ENCODE measurements at places on chromosomes 12 and 14. TPM values are rescaled to one million over a fixed set of nuclear protein-coding genes. Genes with fewer than 3 reads are reported as not detected.
A peak's percentile ranks its signal among the peaks of the same experiment; 100 is the strongest.

GRCh38 chr14:48744202-48744601 is 842.0 kb downstream of the RPS29 start:
- no peak for DNase-seq

DNA sequence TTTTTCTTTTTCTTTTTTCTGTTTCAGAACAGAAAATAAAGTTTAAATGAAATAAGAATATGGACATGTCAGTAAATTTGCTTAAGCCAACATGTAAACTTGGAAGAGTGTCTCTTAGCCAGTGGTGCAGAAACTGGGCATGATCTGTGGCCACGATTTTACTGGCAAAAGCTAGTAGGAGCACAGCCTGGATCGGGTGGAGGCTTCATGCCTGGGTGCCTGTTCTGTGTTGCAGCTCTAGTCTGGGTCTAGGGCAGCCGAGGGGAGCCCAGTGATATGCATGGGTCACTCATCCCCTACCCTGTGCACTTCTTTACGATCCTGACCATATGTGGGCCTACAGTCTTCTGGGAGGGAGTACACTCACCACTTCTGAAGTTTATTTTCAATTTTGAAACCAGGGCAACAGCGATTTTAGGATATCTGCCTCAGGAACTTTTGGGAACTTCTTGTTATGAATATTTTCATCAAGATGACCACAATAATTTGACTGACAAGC is 45.6 kb upstream of the SMCO2 start:
- DNase-seq: peak; percentile 77

- peak; percentile 92 for DNase-seq
Measured at GRCh38 chr12:3752096-3752709, 706 bp downstream of the CRACR2A start.

Gene MARK3
- 65.4 TPM for total RNA-seq

GRCh38 chr14:105924951-105925591 is 398.7 kb downstream of the TMEM121 start:
- DNase-seq: no peak

- no peak for DNase-seq
Measured at GRCh38 chr14:54920052-54920451, 17.4 kb upstream of the GCH1 start.

Gene TAS2R50
- total RNA-seq: 1.4 TPM

Gene OLR1
- total RNA-seq: 0.58 TPM

- DNase-seq: no peak
Measured at GRCh38 chr12:98244136-98244535, 271.3 kb upstream of the TMPO start.

- DNase-seq: peak; percentile 97
Measured at GRCh38 chr14:103500148-103500990, 22.3 kb downstream of the CKB start.

DNA sequence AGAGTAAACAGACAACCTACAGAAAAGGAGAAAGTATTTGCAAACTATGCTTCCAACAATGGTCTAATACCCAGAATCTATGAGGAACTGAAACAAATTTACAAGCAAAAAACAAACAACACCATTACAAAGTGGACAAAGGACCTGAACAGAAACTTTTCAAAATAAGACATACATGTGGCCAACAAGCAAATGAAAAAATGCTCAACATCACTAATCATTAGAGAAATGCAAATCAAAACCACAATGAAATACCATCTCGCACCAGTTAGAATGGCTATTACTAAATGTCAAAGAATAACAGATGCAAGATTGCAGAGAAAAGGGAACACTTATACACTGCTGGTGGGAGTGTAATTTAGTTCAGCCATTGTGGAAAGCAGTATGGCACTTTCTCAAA is 125.8 kb downstream of the C12orf42 start:
- no peak for DNase-seq

Gene HVCN1
- 8.9 TPM for total RNA-seq

GRCh38 chr14:56552615-56553014 is 27.0 kb upstream of the TMEM260 start:
- DNase-seq: no peak

- DNase-seq: no peak
Measured at GRCh38 chr12:19482551-19483109, 43.3 kb downstream of the AEBP2 start.

Gene FAM186B
- 0.17 TPM for total RNA-seq

DNA sequence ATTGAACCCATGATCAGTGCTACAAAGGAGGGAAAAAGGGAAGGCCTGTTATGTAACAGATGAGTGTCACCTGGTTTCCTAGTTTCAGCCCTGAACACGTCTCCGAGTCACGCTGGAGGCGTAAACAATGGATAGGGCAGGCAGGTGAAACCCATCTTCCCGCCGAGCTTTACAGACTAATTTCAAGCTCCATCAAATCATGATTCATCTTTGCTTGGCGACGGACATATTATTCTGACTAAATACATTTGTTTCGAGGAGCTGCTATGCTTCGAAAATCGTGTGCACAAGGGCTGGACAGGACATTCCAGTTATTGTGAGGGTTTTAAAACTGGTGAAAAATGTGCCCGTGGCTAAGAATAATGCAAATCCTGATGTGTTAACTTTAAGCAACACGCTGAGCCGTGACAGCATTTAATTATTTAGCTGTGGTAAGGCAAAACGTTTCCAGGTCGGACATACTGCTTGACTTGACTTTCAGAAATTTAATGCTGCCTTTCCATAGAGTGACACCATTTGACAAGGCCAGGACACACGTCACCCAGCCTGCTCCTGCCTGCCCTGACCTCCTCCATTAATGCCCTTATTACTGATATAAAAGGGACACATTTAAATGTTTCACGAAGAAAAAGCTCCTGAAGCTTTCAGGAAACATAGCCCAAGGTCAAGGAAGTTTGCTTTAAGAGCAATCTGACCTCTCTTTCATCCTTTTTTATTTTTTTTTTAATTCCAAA is 1203.5 kb upstream of the TMEM132C start:
- DNase-seq: no peak

DNA sequence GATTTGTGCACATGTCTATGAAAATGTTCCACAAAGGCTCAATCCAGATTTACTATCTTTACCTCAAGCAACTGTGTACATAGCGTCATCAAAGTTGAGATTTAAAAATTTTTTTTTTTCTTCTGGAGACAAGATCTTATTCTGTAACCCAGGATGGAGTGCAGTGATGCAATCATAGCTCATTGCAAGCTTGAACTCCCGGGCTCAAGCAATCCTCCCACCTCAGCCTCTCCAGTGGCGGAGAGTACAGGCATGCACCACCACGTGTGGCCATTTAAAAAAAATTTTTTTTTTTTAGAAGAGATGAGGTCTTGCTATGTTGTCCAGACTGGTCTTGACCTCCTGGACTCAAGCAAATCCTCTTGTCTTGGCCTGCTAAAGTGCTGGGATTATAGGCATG is 2.3 kb downstream of the COCH start:
- no peak for DNase-seq
